ENCODE measurements at places on chromosomes 13 and 19.
A peak's percentile ranks its signal among the peaks of the same experiment; 100 is the strongest.

- DNase-seq = no peak
Observed at GRCh38 chr19:1038978-1039645, 795 bp upstream of the ABCA7 start.

GRCh38 chr13:41299316-41300094 lies 11.6 kb upstream of the NAA16 start:
- no peak for DNase-seq

- DNase-seq = no peak
Observed at GRCh38 chr19:45569619-45570421, 14.8 kb downstream of the OPA3 start.

GRCh38 chr19:8306235-8307054 lies 1.7 kb downstream of the CD320 start:
- peak; percentile 49 for DNase-seq

DNA sequence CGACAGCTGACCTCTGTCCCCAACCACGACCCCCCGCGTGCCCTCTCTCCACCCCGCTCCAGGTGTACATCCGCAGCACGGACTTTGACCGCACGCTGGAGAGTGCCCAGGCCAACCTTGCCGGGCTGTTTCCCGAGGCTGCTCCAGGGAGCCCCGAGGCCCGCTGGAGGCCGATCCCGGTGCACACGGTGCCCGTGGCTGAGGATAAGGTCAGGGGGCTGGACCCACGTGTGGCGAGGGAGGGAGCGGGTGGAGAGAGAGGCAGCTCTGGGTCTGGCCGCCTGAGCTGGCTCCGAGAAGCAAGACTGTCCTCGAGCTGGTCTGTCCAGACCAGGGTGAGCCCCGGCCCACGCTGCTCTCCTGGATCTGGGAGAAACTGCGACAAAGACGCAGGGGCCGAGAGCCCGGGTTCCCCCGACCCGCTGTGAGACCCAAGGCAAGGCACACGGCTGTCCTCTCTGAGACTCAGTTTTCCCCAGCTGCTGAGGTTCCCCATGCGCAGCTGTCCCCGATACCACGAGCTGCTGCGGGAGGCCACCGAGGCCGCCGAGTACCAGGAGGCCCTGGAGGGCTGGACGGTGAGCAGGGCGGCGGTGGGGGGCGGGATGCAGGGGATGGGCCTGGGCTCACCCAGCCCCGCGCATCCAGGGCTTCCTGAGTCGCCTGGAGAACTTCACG lies 1.5 kb downstream of the ACP4 start:
- DNase-seq = no peak

DNA sequence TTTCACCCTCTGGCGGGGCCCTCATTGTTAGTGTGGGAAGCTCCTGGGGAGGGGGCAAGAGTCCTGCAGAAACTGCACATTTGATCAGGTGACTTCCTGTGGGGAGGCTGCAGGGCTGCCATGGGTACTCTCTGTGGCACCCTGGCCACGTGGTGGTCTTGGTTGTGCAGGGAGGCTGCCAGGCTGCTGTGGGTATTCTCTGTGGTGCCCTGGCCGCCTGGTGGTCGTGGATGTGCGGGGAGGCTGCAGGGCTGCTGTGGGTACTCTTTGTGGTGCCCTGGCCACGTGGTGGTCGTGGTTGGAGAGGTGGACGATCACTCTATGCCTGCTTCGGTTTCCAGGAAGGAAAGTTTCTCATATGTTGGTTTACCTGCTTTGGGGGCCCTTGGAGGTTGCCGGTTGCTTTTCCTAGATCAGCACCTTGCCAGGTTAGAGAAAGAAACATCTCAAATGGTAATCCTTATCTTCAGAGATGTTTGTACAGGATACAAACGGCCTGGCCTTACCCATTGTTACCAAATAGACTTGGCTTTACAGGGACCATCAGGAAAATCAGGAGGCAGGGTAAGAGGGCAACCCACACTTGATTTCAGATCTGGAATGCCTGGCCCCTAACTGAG lies 22.9 kb downstream of the TEX29 start:
- peak; percentile 18 for DNase-seq

GRCh38 chr19:54434873-54435214 lies 14.2 kb upstream of the LENG8 start:
- no peak for DNase-seq

DNA sequence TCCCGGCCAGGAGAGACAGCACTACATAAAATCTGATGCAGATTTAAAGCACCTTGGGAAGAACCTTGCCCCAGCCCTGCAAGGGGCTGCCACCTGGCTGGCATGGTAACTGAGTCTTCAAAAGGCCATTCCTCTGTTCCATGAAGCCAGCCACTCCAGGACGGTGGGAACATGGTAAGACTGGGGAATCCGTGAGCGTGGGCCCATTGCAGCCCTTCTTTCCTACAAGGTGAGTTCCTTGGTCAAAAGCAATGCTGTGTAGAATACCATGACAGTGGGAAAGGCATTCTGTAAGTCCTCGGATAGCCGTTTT lies 121.3 kb downstream of the SOX1 start:
- no peak for DNase-seq

DNA sequence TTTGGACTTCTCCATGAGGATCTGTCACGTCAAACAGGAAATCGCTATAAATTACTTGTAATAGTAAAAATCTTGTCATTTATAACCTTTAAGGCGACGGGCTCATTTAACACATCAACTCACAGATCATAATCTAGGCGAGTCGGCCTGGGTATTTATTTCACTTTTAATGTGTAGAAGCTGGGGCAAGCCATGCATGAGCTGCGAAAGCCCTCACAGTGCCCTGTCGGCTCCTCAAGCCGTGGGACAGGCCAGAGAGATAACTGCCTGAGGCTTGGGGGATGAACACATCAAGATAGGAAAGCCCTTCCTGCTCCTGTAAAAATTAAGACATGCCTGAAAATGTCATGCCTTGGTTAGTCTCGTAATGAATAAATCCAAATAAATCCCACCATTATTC lies 30.8 kb downstream of the SOX1 start:
- no peak for DNase-seq

GRCh38 chr13:93248627-93249047 lies 22.0 kb downstream of the GPC6 start:
- DNase-seq = no peak

- no peak for DNase-seq
Observed at GRCh38 chr19:55703790-55704215, 28.8 kb downstream of the EPN1 start.

GRCh38 chr19:42313096-42313839 lies at the start of gene TMEM145:
TSS of gene TMEM145 (plus strand) at chr19:42313309. CDS start at chr19:42313377, 68 bp downstream.
- DNase-seq = no peak

DNA sequence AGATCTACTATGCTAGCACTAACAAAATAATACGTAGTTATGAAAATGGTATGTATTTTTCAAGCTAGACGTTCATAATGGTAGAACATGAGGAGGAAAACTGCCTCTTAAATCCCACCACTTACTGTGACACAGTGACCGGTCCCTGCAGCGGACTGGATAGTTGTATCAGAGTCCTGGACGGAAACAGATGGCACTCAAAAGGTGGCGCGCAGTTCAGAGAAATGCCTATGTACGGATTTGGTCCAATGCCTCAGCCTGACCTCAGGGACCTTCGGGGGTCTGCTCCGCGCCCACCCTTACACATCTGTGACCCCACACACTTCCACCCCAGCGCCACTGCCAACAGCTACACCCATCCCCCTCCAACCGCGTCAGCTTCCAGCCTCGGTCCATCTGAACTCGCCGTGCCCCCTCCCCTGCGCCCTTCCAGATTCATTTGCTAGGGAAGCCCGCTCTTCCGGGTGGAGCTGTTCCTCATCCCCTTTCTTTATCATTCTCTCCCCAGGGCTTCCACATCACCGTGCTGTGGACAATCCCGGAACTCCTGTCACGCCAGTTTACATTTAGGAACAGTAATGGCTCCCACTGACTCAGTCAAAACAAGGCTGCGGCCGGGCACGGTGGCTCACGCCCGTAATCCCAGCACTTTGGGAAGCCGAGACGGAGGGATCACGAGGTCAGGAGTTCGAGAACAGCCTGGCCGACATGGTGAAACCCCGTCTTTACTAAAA lies 792 bp upstream of the LENG8 start:
- peak; percentile 74 for DNase-seq

DNA sequence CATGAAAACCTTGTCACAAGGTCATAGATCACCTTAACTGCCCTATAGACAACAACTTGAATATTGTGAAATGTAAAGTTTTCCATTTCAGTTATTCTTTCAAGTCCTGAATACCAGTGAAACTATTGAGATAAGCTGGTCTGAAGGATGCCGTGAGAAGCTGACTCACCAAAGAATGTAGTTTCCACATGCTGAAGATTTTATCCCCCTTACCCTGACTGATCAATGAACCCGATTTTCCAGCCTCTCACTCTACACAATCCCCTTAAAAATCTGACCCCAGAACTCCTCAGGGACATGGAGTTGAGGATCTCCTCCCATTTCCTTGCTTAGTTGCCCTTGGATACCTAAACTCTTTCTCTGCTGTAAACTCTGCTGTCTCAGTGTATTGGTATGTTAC lies 67.5 kb downstream of the POSTN start:
- no peak for DNase-seq

GRCh38 chr13:81051873-81052272 lies 710.9 kb upstream of the SPRY2 start:
- DNase-seq = no peak

GRCh38 chr19:32605544-32605943 lies 24.6 kb downstream of the PDCD5 start:
- DNase-seq = peak; percentile 32

DNA sequence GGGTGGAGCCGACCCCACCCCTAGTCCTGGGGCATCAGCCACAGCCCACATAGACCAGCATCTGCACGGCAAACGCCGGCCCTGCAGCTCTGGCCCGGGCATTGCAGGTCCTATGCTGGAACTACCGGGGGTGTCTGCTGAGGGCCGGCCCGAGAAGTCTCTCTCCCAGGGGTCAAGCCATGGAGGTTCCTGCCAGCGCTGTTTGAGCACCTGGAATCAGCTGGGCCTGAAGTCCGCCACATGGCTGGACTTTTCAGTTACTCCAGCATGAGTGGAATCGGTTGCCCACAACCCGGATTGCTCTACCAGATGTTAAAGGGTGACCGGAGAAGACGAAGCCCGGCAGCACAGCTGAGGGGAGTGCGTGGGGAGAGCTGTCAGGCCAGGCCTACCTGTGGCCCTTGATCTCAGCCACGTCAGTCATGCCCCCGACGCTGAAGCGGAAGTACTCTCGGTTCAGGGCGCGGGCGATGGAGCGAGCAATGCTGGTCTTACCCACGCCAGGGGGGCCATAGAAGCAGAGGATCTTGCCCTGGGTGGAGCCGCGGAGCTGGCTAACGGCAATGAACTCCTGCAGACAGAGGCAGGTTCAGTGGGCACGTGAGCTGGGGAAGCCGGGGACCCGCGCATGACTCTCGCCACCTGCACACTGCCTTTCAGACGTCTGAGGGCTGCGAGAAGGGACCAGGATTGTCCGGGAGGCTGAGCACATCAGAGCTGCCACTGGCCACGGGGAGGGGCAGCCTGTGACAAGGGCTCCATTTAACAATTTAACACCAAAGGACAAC lies 8.7 kb downstream of the RPL36 start:
- no peak for DNase-seq

DNA sequence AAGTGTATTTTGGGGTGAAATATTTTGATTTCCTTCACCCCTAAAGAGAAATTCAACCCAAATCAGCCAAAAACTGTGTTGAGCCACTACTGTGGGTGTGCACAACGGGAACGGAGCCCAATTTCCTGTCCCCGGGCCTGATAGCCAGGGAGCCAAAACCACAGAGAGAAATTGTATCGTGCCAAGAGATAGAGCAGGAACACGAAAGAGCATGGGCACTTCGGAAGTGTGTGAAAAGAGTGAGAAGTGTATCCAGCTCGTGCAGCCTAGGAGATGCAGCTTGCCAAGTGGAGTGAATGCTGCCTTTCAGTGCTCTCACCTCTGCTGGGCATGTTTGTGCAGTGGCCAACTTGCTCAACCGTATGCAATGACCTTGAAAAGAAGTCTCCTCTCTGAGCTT lies 19.4 kb upstream of the PLEKHF1 start:
- peak; percentile 80 for DNase-seq

- no peak for DNase-seq
Observed at GRCh38 chr13:94009701-94010100, 469.8 kb downstream of the DCT start.

DNA sequence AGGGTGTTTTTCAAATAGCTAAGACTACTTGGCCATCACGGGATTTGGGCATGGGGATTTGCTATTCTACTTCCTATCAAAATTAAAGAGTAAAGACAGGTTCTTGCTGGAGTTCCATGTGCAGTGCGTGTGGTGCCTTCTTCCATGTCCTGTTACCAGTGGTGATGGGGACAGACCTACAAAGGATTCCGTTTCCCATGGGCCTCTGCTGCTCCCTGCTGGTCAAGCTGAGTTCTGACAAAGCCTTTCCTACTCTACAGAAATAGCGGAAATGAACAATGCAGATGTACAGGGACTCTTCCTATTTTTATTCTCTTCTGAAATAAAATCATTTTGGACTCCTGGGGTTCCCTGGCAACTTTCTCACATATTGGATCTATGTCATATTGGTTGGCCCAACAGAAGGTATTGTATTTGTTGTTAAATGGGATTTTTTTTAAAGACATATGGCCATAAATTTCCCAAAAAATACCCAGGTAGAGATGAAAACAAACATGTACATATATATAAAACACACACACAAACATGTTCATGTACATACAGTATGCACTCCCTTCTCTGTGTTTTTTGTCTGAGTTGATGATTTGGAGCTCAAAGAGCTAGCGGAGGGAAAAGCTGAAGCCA lies 90.5 kb upstream of the SLC15A1 start:
- DNase-seq = no peak

GRCh38 chr19:29324717-29325116 lies 111.8 kb upstream of the UQCRFS1 start:
- DNase-seq = peak; percentile 5

DNA sequence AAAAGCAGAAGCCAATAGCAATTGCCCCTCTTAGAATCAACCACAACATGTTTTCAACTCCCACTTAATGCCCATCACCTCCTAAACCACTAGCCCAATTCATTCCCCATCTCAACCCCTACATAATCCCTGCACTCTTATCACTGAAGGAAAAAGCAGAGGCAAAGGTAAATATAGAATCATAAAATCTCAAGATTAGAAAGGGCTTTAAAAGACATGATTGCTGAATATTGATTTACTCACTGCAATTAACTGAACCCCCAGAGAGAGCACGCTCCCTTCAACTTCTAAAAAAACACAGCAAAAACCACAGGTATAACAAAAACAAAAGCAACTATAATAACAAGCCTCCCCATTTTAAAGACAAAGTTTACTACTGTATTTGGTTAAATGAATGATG lies 15.1 kb upstream of the POU4F1 start:
- no peak for DNase-seq

DNA sequence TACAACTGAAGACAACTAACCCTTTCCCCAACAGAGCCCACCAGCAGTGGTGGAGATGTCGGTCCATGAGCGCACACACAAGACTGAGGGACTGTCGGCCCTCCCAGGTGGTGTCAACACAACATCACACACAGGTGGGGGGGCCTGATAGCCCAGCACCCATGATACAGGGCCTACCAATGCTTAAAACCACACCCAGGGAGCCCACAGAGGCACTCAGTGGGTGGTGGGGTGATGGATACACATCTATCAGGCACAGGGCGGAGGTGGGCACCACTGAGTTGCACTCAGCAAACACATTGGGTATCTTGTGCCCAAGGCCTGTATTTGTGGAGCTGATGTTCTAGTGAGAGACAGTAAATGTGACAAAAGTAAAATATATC lies 7.0 kb upstream of the ZFP36 start:
- DNase-seq = no peak

GRCh38 chr13:31051999-31052398 lies 109.7 kb downstream of the HSPH1 start:
- DNase-seq = no peak
